ENCODE measurements at places on chromosomes 12 and 14.

- DNase-seq = no peak
Measured at GRCh38 chr12:131860472-131861260, 32.5 kb downstream of the MMP17 start.

DNA sequence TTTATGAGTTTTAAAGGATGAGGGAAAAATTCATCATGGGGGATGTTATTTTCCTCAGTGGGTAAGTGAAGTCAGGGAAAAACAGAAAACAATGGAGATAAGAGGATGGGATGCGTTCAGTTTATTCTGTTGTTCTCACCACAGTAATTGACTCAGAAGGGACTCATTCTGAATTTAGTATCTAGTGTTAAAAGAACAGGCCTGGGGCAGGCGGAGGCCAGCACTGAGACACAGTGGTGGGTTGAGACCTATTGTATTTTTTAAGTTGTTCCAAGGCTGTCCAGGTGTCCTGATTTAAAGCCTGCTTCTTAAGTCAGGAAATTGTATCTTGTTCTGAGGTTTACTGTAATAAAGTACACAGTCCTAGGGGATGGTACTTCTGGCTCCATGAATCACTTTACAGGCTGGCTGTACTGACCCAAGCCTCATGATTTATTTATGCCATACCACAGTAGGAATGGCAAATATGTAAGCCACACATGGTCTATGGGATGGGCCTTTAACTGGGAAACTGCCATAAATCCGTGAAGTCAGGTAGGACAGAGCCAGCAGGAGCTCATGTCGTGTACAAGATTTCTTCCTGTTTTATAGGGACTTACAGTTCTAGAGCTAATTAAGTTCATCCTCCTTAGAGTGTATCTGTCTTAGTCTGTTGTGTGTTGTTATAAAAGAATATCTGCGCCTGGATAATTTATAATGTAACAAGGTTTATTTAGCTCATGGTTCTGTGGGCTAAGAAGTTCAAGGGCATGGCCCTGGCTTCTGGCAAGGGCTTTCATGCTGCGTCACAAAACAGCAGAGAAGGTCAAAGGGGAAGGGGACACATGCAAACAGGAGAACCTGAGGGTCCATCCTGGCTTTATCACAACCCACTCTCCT is 244.1 kb downstream of the FBXL14 start:
- DNase-seq = no peak

GRCh38 chr12:95118788-95119179 is 45.4 kb upstream of the NR2C1 start:
- no peak for DNase-seq

- no peak for DNase-seq
Measured at GRCh38 chr12:132847363-132848356, 19.0 kb upstream of the GOLGA3 start.

Measured in OCI-LY7 (cell line).